ENCODE measurements at places on chromosomes 2 and 18.

GRCh38 chr2:217000406-217000805 lies 140.5 kb upstream of the TNP1 start:
- no peak for DNase-seq

DNA sequence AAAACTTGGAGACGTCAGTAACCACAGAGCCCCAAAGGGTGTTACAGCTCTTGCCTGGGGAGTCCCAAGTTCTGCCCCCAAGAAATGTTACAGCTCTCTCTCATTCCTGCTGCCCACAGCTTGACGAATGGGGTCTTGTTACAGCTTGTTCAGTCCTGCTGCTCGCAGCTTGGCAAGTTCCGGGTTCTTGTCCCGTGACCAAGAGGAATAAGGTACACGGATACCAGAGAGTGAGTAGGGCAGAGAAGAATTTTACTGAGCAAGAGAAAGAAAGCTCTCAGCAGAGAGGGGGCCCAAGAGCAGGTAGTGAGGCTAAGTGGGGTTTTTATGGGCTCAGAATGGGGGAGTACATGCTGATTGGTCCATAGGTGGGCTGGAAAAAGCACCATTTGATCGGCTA lies 27.2 kb downstream of the SLC39A6 start:
- no peak for DNase-seq

GRCh38 chr2:80429251-80429650 lies 124.7 kb upstream of the LRRTM1 start:
- DNase-seq: no peak

- DNase-seq: no peak
Observed at GRCh38 chr2:169670215-169670651, 24.0 kb downstream of the CFAP210 start.

DNA sequence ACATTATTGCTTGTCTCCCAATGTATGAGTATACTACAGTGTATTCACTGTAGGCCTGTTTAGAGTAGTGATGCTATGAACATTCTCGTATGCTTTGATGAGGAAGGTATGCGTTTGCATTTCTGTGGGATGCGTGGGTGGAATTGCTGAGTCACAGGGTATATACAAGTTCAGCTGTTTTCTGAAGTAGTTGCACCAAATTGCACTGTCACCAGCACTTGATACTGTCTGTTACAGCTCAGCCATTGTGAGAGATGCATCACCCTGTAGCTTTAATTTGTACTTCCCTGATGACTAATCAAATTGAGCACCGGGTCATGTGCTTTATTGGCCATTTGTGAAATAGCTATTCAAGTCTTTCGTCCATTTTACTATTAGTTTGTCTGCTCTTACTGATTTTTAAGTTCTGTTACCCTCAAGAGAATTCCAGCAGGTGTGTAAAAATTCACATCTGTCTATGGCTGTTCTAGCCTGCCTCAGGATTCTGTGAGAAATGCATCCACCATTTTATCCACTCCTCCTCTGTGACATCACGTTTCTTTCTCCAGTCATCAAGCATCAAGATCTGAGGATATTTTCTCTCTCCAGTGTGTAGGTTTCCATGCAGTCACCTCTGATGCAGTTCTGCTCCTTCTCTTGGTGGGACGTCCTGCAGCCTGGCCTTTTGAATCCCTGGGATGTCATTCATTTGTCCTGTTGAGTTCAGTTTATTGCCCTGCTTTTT lies 72.5 kb downstream of the DGKD start:
- DNase-seq: peak; percentile 95

DNA sequence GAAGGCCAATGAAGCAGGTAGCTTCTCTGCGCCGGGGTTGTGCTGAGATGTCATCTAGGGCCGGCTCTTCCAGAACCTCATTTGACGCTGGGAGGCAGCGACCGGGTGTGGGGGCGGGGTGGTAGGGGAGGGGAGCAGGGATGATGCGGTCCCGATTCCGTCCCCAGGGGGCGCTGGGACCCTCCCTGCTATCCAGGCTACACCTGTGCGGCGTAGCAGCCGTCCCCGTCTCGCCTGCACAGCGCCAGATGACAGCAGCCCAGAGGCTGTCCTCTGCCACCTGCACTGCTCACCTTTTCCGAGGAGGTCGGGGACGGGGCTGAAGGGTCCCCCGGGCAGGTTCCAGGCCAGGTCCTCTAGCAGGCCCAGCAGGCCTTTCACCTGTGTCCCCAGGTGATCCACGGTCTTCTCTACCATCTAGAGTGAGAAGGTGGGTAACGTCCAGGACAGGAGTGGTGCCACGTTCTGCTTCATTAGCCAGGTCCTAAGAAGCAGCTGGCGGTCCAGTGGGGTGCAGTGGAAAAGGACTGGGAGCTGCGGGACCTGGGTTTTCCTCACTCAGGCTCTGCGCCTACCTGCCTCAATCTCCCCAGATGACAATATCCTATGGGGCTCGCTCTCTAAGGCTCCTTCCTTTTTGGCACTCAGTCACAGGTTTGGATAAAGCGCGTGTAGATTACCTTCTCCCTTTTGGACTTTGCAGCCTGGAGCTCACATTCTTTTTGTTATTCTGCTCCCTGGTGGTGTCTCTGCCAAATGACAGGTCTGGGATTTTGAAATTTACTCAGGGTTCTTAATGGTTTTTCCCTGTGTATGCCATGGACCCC lies 56.0 kb upstream of the RAB6C start:
- DNase-seq: no peak

DNA sequence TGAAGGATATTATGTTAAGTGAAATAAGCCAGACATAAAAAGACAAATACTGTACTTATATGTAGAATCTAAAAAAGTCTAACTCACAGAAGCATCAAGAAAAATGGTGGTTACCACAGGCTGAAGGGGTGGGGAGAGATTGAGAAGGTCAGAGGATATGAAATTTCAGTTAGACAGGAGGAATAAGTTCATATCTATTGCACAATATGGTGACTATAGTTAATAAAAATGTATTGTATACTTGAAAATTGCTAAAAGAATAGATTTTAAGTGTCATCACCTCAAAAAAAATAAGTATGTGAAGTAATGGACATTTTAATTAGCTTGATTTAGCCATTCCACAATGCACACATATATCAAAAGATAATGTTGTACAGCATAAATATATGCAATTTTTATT lies 19.8 kb downstream of the ACMSD start:
- no peak for DNase-seq

DNA sequence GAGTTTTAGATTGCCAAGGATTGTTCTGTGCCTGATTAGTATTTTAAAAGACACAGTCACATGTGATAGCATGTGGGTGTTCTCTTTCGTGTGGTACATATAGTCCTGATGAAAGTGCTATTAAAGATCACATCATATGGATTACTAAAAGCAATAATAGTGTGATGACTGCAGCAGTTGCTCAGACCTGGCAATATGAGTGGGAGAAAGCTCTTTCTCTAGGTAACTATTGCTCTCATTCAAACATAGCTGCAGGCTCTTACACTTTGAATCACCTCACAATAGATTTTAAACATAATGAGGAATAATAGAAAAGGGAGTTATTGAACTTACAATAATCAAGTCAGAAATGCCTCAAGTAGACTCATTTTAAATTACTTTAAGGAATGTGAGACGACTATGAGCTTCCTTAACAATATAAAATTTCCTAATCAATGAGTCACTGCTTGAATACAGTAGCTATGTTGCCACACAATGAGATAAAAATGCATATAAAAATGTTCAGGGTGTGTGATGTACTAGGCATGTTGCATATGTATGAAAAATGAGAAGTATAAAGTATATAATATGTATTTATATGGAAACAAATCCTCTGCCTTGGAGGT lies 452.1 kb downstream of the TMX3 start:
- DNase-seq: no peak

DNA sequence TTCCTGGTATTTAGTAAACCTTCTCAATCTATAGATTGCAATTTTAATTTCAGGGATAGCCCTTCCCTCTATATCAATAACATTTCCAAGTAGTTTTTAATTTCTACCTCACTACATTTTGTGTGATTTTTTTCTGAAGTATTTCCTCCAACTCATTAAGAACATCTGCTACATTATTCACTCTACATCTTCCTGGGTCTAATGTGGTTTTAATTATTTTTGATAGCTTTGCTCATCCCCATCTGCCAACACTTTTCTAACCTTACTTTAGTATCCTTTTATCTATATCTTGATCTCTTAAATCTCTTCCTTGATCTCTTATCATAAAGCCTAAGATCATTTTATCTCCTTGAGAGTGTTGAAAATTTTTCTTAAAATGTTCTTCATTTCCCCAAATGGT lies 278.3 kb upstream of the CYP26B1 start:
- no peak for DNase-seq

- DNase-seq: no peak
Observed at GRCh38 chr2:105111365-105112150, 73.7 kb downstream of the MRPS9 start.

GRCh38 chr2:238720232-238720672 lies 127.6 kb upstream of the TWIST2 start:
- DNase-seq: peak; percentile 67

- peak; percentile 43 for DNase-seq
Observed at GRCh38 chr2:76953733-76954347, 568.3 kb downstream of the LRRTM4 start.

DNA sequence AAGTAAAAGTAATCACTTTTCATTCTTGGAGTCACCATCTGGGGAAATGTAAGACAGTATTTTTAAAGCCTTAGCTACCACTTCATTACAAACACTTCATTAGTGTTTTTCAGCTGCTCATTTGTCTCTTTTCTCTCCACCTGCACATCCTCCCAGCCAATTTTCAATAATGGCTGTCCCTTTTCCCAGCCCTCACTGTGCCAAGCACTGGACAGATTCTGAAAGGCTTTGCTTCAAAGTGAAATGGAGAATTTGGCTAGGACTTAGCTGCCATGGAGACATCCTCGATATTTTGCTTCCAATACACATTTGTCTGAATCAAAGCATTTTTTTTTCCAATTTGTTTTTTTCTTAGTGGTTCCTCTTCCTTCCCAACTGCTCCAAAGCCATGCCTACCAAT lies 272.4 kb upstream of the NRXN1 start:
- no peak for DNase-seq

- DNase-seq: no peak
Observed at GRCh38 chr2:12257476-12257875, 459.3 kb upstream of the TRIB2 start.

DNA sequence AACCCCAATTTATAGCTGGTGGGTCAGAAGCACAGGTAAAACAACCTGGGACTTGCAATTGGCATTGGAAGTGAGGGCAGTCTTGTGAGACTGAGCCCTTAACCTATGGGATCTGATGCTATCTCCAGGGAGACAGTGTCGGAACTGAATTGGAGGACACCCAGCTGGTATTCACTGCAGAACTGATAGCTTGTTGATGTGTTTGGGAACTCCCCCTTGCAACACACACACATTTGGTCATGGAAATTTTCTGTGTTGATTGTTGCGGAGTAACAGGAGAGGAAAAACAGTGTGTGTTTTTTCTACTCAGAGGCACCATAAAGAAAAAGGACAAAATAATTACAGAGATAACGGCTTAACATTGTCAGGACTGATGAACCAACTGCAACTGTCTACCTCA lies 16.1 kb downstream of the TPGS2 start:
- no peak for DNase-seq

DNA sequence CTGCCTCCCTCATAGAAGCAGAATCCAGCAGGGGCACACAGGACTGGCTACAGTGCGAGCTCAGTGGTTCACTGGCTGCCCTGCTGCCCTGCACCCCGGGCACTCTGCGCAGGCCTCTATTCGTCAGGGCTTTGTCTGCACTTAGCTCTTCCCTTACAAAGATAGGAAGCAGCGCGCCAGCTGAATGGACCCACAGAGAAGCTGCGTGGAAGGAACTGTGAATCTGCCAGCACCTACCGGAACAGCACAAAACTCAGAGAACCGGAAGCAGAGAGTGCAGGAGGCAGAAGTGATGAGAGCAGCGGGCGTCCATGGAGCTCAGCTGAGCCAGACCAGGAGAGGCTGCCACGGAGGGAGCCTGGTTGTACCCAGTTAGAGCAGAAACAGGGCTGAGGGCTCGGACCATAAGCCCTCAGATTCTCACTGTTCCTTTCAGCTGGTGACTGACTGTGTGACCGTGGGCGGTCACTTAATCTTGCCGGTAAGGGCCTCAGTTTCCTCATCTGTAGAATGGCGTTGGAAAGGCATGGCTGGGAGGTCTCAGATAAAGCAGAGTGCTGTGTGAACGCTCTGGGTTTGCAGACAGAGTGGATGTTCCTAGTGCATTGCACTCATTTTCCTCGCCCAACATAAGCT lies 23.1 kb upstream of the SLC66A3 start:
- no peak for DNase-seq

- DNase-seq: no peak
Observed at GRCh38 chr2:115299199-115299598, 856.8 kb downstream of the DPP10 start.

DNA sequence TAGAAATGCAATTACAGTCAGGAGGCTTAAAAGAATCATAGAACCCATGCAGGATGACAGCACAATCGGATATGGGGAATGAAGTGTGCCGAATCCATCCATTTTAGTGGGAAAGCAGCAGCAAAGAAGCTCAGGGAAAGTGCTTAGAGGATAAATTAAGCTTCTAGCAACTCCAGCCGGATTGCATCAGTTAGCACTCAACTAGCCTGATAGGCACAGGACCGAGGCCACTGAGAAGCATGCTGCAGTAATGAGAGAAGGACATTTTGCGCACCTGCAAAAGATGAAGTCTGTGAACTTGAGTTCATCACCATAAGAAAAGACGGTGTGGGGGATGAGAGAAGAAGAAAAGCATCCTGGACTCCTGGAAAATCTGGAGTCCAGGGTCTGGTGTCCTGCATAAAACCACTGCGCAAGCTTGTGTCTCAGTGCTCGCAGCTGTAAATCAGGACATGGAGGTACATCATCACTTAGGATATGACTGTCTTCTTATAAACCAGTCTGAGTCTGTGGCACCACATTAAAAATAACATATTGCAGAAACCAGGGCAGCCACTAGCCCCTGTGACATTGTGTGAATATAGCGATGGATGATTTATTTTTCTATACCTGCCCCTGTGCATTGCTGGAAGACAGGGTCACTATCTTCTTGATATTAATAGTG lies 665.5 kb upstream of the SOX11 start:
- no peak for DNase-seq

DNA sequence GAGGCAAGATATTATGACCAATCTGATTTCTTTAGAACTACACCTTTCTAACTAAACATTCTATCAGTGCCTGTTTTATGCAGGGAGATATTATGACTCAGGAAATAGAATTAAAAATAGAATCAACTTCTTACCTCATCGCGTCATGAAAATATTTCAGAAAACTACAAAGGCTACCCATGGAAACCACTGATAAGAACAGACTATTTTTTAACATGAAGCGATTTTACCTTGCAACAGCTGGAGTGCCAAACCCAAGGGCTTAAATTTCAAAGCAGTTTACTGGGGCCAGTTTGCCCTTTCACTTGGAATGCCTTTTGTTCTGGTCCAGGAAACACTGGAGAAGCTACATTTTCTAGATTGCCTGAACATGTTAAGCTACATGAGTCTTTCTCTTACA lies 304.8 kb upstream of the CCDC68 start:
- no peak for DNase-seq

DNA sequence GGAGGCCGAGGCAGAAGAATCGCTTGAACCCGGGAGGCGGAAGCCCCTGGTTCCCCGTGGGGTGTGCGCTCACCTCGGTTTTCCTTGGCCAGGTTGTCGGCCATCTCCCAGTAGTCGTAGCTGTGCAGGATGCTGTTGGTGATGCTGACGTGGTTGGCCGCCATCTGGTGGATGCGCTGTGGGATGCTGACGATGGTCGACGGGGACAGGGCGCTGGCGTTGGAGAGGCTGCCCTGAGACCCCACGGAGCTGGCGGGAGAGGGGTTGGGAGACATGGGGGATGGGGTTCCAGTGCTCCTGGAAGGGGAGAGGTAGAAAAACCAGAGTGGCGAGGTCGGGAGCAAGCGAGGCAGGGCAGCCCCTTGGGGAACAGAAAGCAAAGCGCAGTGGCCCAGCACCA lies 64.4 kb upstream of the REV1 start:
- DNase-seq: no peak
